Caki2 (cell line): ENCODE measurements at places on chromosomes 3 and 15. TPM values are rescaled to one million over a fixed set of nuclear protein-coding genes. Genes with fewer than 3 reads are reported as not detected.

GRCh38 chr15:99763827-99764226, 30.6 kb upstream of the LYSMD4 start:
- DNase-seq: no peak

DNA sequence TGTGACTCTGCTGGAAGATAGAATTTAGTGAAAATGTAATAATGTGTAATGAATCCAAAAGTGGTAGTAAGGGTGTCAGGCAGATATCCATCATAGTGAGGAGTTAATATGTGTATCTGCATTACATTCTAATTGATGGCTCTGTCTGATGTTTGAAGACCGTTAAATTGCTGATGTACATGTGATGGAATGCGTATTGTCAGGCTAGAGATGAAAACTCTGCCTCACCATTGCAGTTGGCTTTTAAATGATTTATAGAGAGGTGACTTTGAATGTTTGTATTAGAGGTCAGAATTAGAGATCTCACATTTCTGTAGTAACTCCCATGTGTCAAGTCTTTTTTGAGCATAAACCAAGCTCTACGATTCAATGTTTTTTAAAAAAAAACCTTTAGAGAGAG, 234.6 kb downstream of the NAALADL2 start:
- DNase-seq: peak; percentile 68

DNA sequence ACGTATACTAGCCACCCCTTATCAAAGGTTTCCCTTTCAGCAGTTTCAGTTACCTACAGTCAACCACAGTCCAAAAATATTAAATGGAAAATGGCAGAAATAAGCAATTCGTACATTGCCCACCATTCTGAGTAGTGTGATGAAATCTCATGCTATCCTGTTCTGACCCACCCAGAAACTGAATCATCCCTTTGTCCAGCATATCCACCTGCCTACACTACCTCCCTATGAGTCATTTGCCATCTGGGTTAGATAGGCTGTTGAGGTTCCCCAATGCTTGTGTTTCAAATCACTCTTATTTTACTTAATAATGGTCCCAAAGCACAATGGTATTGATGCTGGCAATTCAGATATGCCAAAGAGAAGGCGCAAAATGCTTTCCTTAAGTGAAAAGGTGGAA, 15.3 kb upstream of the PHC3 start:
- DNase-seq: no peak

The DNASE1L3 gene
- total RNA-seq: not detected in 2 replicates

- DNase-seq: no peak
These were observed 2.2 kb downstream of the NXPE3 start for GRCh38 chr3:101781166-101781565.

The DPPA4 gene
- total RNA-seq: not detected in 2 replicates

- no peak for DNase-seq
These were observed 25.0 kb downstream of the TCF12 start for GRCh38 chr15:56943403-56943802.

DNA sequence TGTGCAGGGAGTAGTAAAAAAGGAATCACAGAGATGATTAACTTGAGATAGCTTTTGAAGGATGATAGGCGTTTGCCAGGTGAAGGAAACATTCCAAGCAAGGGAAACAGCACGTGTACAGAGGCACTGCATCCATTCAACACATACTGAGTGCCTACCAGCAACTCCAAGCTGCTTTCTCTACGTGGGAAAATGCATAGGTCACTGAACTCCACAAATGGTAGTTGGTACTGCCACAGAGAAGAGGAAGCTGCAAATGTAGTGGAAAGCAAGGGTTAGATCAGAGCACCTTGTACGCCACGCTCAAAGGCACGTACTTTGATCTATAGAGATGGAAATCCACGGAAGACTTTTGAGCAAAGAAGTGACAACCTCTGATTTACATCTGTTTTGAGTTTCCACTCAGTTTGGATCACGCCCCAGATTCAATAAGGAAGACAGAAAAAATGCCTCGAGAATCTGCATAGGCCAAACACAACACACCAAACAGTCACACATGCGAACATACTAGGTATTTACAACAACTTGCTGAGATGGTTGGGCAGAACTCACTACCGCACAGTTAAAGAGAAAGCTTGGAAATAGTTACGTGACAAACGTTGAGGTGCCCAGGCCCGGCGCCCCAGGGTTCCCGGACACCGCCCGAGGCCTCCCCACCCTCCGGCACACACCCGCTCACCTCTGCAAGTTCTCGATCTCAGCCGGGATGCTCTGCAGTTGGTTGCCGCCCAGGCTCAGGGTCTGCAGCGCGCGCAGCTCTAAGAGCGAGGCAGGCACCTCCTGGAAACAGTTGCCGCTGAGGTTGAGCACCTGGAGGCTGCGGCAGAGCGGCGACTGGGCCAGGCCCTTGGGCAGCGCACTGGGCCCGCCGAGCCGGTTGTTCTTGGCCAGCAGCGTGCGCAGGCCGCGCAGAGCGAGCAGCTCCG, 826 bp downstream of the LRRC58 start:
- peak; percentile 23 for DNase-seq

DNA sequence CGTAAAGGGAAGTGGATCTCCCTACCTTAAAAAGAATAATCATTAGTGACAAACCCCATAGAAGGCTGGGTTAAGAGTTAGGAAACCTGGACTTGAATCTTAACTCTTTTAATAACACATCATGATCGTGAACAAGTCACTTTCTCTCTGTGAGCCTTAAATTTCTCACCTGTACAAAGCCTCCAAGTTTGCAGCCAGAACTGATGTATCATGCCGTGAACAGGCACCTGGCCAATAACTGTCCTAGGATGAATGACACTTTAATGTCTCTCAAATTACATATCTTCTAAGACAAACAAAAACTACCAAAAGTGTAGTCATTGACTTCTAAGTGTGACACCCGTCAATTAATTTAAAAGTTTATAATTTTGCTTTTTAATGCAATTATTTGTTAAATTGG, 3.9 kb downstream of the UPK1B start:
- DNase-seq: no peak

The IL1RAP gene
- 2.2 and 9.5 TPM in 2 replicates for total RNA-seq

DNA sequence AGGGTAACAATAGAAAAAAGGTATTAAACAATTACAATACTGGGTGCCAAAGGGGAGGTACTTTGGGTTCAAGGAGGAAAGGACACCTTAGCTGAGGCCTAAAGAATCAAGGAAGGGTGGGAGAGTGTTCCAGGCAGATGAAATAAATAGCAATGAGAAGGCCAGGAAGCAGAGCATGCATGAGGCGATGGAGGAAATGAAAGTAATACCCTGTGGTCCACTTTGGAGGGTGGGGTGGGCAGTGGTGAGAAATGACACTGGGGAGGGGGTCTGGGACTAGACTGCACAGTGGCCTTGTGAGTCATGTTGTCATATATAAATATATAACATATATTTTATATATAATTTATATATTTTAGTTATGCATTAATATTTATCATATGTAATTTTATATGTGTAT, 55.9 kb downstream of the BHLHE40 start:
- DNase-seq: no peak

The PLA1A gene
- 10.6 and 17.7 TPM in 2 replicates for total RNA-seq

GRCh38 chr15:40928821-40929659, at the start of gene DLL4:
TSS of gene DLL4 (plus strand) at chr15:40929340. CDS start at chr15:40929669, 329 bp downstream.
- DNase-seq: peak; percentile 82

- DNase-seq: no peak
These were observed 219.7 kb downstream of the MBNL1 start for GRCh38 chr3:152488449-152488848.

DNA sequence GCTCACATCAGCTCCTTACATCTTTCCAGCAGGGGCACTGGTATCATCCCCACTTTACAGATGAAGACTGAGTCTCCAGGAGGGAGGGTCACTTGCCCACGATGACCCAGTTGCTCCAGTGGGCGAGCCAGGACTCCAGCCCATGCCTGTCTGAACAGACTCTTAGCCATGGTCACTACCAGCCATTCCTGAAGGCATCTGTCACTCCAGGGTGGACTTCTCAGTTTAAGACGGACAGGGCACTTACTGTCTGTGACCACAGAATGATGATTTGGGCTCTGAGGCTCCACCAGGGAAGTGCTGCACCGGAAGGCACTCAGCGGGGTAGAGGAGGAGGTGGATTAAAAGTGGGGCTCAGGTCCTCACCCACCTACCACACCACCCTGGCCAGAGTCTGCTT, 104.0 kb upstream of the SLC6A6 start:
- no peak for DNase-seq

- no peak for DNase-seq
These were observed 35.6 kb upstream of the FLNB start for GRCh38 chr3:57972531-57973111.

DNA sequence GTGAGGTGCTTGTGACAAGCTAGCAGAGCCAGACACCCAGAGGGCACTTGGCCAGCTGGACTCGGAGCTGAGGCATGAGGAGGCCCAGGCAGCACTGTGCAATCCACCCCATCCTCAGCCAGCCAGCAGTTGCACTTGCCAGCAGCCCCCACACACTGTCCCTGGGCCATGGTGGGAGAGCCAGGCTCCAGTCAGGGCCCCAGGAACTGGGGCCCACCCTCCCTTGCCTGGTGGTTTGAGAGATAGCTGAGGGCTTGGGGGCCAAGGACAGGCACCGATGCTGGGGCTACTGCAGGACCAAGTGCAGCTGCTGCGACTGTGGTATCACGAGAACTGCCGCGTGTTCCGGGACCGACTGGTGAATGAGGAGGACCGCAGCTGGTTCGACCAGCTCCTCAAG, 63.5 kb downstream of the DNAH1 start:
- no peak for DNase-seq

DNA sequence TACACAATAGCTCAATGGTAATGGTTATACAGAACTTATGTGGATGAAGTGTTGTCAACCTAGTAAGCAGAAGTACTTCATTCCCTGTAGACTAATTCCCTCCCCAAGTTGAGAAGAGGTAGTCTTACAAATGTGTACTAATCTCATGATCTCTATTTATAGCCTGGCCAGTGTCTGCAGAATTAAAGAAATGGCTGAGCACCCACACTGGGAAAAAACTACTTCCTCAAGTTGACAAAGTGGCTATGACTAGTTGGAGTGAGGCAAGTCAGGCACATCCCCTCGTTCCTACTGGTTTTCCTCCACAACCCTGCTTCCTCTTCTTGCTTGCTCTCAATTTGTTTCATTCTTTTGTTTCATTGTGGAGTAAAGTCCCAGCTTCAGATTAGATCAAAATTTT, 566.7 kb upstream of the ZNF717 start:
- DNase-seq: peak; percentile 43

GRCh38 chr15:65845826-65846519, 23.3 kb upstream of the RAB11A start:
- no peak for DNase-seq

The ADGRG7 gene
- total RNA-seq: not detected in 2 replicates

GRCh38 chr3:153291059-153291685, 129.1 kb downstream of the RAP2B start:
- no peak for DNase-seq

The CCDC39 gene
- total RNA-seq: not detected in 2 replicates

The MUC4 gene
- total RNA-seq: 0.06 and 0.20 TPM in 2 replicates

DNA sequence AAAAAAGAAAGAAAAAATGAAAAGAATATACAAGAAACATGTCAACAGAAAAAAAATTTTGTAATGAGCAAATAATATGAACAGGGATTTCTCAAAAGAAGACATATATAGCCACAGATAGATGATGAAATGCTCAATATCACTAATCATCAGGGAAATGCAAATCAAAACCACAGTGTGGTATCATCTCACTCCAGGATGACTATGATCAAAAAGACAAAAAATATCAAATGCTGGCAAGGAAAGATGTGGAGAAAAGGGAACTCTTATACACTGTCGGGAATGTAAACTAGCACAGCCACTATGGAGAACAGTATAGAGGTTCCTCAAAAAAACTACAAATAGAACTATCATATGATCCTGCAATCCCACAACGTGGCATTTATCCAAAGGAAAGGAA, 94.1 kb downstream of the C3orf70 start:
- DNase-seq: no peak

DNA sequence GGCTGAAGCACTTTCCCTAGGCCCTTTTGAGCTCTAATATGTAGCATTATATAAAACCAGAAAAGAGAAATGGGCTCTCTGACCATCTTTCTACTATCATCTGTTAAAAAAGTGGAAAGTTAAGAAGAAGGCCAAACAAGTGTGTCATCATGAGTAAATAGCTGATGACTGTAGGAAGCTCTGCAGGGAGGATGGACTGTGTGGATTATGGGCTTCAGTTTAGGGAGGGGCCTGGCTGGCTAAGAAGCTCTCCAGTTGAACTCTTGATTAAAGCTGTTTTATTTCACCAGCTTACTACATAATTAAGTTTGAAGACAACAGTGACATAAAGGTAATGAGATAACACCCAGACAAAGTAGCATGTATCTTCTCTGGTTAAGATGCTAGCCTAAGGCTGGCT, 30.6 kb downstream of the INTS14 start:
- no peak for DNase-seq

GRCh38 chr3:22474706-22475445, 723.9 kb upstream of the ZNF385D start:
- peak; percentile 44 for DNase-seq

The REC114 gene
- total RNA-seq: not detected in 2 replicates
